ENCODE measurements at places on chromosomes 4 and X.

GRCh38 chrX:130111220-130112154 lies 1.2 kb upstream of the ELF4 start:
- no peak for DNase-seq

- no peak for DNase-seq
Observed at GRCh38 chrX:42837101-42837726, 59.3 kb upstream of the PPP1R2C start.

DNA sequence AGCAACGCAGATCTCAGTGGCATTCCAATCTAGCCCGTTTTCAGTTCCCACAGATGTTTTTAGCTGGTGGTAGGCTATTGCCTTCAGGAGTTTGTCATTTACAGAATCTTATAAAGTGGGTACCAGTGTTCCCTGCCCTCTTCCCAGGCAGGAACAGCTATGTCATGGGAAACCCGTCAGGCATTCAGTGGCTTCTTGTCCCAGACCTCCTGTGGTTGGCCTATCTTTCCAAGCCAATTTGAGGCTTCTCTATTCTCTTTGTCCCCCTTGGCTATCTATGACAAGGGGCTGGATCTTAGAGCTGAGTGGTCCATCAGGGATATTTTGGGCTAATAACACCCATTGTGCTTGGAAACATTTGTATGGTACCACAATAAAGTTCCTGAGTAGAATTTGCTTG lies 33.6 kb upstream of the RPL34 start:
- no peak for DNase-seq

DNA sequence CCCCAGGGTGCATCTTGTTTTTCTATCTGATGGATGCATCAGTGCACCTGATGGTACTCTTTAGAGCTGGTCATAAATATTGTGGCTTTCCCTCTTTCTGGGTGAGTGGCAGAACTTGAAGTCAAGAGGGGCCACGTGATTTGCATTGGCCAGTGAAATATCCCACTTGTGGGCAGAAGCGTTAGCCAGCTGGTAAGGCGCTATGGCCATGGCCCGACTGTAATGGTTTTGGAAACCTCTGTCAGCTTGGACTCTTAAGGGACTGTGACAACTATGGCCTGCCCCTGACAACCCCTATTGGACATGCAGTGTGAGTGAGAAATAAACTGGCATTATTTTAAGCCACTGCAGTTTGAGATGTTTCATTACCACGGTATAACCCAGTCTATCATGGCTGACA lies 72.8 kb downstream of the SEL1L3 start:
- DNase-seq: no peak

GRCh38 chr4:156642161-156642560 lies 329.4 kb downstream of the PDGFC start:
- no peak for DNase-seq

- no peak for DNase-seq
Observed at GRCh38 chrX:39758791-39759525, 338.8 kb downstream of the BCOR start.

GRCh38 chrX:105483011-105483410 lies 262.5 kb upstream of the TEX13A start:
- DNase-seq: no peak

- no peak for DNase-seq
Observed at GRCh38 chr4:149716728-149717127, 98.9 kb downstream of the IQCM start.

DNA sequence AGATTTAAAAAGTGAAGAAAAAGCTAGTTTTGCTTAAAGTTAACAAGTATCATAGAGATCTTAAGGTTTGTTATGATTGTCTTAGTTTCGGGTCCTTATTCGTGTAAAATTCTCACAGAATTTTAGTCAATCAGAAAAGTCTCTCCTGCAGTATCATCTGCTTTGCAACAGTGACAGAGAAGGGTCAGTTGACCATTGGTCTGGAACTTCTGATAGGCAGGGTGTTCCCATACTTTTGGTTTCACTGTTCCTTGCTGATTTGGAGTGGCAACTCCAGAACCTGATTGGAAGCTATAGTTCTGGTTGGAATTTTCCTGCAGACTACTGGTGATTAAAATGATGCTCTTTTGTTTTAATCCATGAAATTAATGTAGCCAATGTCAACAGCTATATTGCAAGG lies 1.8 kb downstream of the IL15 start:
- no peak for DNase-seq

GRCh38 chr4:174387721-174388120 lies 104.0 kb downstream of the CEP44 start:
- DNase-seq: no peak

DNA sequence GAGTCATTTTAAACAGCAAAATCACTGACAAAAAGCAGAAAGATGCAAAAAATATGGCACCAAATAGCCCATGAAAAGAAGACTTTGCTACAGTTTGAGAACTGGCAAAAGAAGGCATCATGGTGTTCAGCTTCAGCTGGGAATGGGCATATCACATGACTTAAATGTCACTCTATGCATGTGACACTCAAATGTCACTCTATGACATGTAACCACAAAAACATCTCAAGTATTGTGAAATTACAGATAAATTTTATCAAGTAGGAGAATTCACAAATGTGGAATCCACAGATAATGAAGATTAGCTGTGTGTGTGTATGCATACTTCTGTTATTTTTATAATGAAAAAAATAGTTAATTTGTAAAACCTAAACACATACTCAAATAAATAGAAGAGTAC lies 81.9 kb downstream of the ATP10D start:
- no peak for DNase-seq

DNA sequence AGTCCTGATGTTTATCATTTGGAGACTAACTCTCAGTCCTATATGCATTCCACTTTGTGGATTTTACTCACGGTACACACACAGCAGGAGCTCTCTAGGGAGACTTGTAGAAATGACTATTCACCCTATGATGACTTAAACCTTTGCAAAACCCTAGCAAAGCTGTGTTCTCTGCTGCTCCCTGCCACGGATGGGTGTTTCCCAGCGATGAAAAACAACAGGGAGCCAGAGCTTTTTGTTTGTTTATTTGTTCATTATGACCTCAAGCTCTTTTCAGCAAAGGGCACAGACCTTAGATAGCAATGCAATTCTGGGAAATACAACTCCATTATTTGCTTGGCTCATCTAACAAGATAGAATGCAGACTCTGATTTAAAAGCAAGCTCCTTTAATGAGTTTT lies 156.6 kb downstream of the GRIA3 start:
- no peak for DNase-seq

DNA sequence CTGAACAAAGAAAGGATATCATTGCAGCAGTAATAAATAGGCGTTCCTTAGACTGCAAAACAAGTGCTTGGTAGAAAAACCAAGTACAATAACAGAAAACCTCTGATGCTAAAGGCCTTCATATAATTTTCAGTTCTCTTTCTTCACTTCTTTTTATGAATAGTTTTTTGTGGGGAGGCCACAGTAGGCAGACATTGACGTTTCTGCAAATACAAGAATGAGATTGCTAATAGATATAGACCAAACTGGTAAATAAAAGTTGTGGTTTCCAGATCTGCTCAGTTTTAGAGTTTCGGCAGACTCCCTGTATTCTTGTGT lies 57.0 kb upstream of the RAP1GDS1 start:
- DNase-seq: no peak

Data from stimulated activated CD4-positive, alpha-beta T cell treated with anti-CD3 and anti-CD28 coated beads, Interleukin-2, amount 100 ng/mL, for 48 hours (primary cell).